Hypothalamus (tissue), 51 donors: ENCODE measurements at places on chromosomes 6 and 20.

- no peak for DNase-seq
These were observed 92.8 kb downstream of the ESR1 start for GRCh38 chr6:151900256-151900655.

DNA sequence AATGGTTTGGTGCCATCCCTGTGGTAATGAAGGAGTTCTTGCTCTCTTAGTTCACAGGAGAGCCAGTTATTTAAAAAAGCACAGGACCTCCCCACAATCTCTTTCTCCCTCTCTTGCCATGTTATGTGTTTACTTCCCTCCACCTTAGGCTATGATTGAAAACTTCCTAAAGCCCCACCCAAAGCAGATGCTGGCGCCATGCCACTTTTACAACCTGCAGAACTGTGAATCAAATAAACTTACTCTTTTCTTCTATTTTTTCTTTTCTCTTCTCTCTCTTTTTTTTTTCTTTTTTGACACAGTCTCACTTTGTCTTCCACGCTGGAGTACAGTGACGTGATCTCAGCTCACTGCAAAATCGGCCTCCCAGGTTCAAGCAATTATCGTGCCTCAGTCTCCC lies 508.4 kb upstream of the EPHA7 start:
- DNase-seq: no peak

DNA sequence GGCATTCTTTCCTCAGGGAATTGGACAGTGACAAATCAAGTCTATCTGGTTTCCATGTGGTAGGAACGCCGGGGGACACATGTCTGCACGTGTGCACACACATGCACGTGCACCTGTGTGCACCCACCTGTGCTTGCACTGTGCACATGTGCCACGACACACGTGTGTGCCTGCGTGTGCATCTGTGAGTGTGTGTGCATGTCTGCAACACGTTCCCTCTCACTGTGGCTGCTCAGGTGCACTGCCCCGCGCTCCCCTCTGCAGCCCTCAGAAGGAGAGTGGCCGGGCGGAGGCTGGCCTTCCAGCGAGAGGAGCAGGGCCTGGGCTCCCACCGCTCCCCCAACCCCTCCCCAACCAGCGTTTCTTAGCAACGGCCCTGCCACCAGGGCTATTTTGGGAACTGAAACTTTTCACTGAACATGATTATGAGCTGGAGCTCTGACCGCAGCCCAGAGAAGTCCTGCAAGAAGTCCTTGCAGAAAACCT lies 147.8 kb downstream of the PHACTR3 start:
- DNase-seq: peak; percentile 24

GRCh38 chr6:167750956-167751358 lies 75.8 kb upstream of the AFDN start:
- no peak for DNase-seq

DNA sequence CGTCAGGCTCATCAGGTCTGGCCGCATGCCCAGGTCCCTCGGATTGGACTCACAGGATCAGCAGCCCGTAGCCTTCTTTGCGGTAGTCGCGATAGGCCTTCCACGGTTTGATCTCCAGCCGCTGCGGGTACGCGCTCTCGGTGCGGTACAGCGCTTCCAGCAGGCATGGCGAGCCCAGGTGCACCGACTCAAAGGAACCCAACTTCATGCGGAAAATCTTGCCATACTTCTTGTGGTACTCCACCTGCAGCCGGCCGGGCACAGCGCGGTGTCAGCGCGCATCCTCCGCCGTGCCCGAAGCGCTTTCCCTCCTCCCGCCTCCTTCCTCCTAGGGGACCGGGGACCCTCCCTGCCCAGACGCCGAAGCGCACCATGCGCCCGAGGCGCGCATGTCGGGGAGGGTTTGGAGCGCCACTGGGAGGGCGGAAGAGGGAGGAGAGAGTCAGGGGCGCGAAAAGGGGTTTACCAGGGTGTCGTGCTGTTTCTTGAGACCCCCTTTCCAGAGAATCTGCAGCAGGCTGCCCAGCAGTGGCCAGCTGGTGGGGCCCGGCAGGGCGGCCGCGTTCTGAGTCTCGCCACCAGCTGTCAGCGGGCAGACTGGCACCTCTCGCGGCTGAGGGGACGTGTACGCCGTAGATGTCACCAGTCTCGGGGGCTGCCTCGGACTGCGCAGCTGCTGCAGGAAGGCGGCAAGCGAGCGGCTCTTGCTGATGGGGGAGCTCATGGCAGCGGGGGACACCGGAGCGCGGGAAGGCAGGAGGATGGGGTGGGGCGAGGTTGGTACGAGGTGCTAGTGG lies 732 bp downstream of the CYP24A1 start:
- no peak for DNase-seq

DNA sequence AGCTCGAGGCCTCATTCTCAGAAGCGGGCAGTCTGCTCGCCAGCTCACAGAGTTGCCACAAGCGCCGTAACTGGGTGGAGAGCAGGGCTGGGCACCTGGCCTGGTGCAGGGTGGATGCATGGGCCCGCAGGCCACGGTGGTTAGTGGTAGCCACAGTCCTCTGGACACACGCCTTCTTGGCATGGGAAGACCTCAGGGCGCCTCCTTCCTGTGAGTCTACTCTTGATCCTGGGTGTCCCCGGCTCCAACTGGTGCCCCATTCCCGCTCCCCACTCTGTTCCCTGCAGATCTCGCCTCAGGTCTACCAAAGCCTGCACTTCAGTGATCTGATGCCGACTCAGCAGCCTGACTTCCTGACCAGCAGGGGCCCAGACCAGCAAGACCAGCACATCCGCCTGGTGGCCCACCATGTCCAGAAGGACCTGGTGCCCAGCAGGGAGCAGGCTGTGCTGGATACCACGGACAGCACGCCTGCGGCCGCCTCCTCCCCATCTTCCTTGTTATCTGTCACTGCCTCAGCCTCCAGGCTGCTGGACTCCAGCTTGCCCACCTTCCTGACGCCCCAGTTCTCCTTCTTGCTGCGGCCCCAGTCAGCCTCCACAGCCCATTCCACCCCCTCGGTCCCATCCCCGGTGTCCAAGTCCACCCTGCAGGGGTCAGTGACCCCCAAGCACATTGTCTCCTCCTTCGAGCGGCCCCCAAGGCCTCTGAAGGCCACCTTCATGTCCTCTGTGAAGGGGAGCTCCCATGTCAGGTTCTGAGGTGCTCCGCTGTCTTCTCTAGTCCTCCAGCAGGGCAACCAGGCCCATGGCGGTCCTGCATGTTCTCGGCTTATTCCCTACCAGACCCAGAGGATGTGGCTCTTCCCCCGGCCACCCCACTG lies 43.1 kb downstream of the SUN5 start:
- no peak for DNase-seq

- no peak for DNase-seq
These were observed 73.9 kb downstream of the PKIB start for GRCh38 chr6:122683989-122684651.

DNA sequence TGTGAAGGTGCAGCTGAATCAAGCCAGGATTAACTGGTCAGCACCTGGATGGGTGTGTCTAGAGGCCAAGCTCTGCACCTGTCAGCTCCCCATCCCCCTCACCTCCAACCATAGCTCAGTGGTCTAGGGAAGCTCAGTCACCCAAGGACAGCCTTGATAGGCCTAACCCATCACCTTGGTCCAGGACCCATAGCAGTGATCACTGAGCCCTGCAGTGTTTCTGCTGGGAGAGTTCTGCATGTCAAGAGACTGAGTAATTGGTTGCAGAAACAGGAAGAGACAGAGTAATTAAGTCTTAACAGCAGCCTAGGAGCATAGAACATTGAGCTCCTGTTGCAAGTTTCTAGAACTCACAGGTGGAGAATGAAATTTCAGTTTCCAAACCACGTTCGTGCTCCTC lies 18.7 kb upstream of the RALGAPB start:
- no peak for DNase-seq

DNA sequence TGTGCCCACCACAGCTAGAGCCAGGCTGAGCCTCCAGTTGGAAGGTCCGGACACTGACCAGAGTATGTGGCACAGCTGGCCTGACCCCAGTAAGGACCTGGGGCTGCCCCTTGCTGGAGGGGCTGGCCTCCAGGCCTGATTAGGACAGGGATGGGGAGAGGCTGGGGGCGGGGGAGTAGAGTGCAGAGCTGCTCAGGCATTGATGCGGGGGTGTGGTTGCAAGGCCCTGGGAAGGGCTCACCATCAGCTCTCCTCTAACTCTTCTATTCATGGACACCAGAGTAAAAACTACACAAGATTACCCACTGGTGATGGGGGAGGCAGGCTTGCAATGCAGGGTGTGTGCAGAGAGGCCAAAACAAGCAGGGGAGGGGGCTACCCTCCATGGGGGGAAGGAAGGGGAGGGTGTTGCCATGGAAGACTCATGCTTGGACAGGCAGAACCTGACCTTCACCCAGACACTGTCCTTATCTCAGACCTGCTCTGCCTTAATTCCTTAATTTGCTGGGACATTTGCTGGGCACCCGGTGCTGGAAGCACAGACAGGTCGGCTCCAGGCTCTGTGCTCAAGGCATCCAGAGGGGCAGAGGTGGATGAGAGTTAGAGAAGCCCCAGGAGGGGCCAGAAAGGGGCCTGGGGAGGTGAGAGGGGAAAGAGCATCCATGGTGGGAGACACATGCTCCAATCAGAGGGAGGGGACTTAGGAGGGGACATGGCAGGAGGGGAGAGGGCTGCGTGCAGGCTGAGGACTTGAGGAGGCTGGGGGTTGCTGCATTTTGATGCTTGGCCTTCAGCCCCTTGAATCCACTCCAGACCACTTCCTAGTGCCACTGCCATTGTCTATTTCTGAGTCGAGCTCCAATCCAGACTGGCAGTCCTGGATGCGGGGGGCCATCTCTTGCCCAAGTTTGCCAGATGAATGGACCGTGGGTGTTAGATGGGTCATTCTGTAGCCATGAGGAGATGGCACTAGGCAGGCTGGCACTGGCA lies 7.6 kb upstream of the EMILIN3 start:
- DNase-seq: no peak
